WTC11 (cell line): ENCODE measurements at places on chromosomes 13 and 19.

- no peaks in the 10 kb centered on the region for H3K36me3 ChIP-seq
- DNase-seq = no peak
- no peaks in the 10 kb centered on the region for H3K4me1 ChIP-seq
- H3K4me3 ChIP-seq = no peak overlapping the region
- no peak overlapping the region for H3K27ac ChIP-seq
Observed at GRCh38 chr13:109918179-109918711, 131.9 kb upstream of the IRS2 start.

- no peak overlapping the region for H3K27ac ChIP-seq
- H3K27me3 ChIP-seq = no peaks in the 10 kb centered on the region
- DNase-seq = no peak
- H3K36me3 ChIP-seq = no peaks in the 10 kb centered on the region
Observed at GRCh38 chr19:29855741-29856500, 44.1 kb downstream of the CCNE1 start.

DNA sequence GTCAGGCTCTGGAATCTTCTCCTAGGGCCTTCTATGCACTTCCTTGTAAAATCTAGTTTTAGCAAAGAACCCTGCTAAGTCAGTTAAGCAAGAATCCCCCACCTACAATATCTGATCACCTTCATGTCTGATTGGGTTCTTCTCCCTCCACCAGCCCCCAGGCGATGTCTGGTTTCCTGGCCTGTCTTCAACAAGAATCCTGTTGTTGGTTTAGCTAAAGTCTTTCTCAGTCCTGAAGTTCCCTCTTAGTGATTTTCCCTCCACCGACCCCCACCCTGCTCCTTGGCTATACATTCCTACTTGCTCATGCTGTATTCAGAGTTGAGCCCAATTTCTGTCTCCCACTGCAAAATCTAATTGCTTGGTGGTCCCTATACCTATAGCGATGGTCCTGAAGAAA is 35.2 kb upstream of the SLC46A3 start:
- no peaks in the 10 kb centered on the region for H3K27me3 ChIP-seq
- no peak for DNase-seq
- H3K4me1 ChIP-seq = peaks cover 34% of the 10 kb centered on the region
- peaks cover 18% of the 10 kb centered on the region for H3K36me3 ChIP-seq

DNA sequence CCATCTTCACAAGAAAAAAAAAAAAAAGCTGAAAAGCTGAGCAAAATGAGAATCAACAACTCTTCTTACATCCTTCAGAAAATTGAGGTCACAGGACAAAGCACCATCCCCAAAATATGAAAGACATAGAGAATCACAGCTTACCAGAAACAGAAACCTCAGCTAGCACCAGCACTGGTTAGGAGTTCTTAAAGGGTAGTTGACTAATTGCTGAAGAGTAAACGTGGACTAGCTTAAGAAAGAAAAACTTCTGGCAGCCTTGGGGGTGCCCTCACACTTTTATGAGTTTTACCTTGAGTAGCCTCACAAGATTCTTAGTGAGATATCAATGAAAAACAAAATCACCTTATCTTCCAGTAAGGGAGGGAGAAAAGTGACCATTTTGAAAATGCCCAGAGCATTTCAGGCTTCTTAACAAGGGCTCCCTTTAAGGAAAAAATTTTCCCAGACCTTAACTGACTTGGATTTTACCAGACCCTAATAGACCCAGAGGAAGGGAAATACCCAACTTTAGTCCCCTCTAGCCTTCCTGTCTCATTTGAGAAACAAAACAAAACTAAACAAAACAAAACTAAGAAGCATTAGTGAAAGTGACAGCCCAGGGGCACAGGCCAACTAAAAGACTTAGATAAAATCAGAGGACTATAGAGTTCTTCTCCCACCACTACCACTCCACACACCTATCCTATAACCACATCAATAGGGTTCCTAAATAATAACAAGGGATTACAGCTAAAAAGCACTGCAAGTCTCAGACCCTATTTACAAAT is 888.6 kb downstream of the DIAPH3 start:
- no peaks in the 10 kb centered on the region for H3K36me3 ChIP-seq
- no peak for DNase-seq
- H3K27me3 ChIP-seq = peaks cover 38% of the 10 kb centered on the region
- no peak overlapping the region for H3K27ac ChIP-seq
- no peak overlapping the region for H3K4me3 ChIP-seq
- peaks cover 3% of the 10 kb centered on the region for H3K4me1 ChIP-seq
